CD4-positive, alpha-beta T cell treated with Interleukin-4 for 1 hour (primary cell): ENCODE measurements at places on chromosomes 3 and 15.

- no peak for DNase-seq
Observed at GRCh38 chr3:142319912-142320311, 94.5 kb upstream of the GK5 start.

- DNase-seq, result no peak
Observed at GRCh38 chr3:49198161-49198560, 26.8 kb downstream of the KLHDC8B start.

DNA sequence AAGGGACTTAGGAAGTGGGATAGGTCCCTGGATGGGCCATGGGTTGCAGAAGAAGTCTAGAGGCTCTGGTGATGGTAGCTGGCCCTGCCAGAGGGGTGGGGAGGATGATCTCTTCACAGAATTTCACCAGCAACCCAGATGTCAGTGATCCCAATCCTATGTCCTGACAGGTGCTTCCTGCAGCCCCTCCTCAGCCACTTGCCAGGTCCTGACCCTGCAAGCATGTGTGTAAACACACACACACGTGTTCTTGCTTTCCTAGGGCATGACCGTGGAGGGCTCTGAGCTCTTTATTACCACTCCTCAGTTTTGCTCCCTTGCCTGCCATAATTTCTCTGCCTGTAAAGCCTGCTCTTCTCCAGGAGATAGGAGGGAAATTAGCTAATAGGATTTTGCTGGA, 12.5 kb downstream of the TEX264 start:
- DNase-seq, result no peak

- no peak for DNase-seq
Observed at GRCh38 chr3:123483146-123483545, 34.3 kb upstream of the ADCY5 start.

DNA sequence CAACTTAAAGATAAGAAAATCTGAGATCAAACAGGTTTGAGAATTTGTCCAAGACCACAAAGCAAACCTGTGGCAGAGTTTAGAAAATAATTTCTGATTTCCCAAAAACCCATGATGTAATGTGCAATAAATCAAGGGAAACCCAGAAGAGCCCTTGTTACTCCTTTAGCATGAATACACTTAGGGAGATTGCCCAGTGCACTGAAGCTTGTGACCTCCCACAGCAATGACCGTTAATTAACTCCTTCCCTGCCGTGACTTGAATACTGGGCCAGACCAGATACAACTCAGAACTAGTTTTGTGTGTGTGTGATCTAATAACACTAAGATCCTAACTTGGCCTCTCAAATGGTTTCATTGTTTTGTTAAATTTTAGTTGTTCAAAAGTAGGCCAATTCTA, 2.5 kb downstream of the PRKAR2A start:
- DNase-seq, result no peak

DNA sequence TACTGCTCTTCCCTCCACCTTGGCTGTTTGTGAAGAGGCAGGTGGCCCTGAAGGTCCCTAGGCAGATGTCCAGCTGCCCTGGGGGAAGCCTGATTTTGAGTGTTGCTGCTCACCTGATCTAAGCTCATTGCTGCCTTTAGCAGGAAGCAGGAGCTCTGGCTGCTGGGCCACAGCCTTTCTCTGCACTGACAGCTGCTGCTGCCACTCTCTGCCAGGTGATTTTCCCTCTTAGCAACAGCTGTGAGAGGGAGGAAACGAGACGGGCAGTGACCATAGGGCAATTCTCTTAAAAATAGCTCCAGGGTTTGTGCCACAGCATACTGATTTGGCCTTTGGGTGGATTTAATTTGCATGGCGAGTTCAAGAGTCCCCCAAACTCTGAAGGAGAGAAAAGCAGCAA, 415.8 kb upstream of the SEMA6D start:
- no peak for DNase-seq

DNA sequence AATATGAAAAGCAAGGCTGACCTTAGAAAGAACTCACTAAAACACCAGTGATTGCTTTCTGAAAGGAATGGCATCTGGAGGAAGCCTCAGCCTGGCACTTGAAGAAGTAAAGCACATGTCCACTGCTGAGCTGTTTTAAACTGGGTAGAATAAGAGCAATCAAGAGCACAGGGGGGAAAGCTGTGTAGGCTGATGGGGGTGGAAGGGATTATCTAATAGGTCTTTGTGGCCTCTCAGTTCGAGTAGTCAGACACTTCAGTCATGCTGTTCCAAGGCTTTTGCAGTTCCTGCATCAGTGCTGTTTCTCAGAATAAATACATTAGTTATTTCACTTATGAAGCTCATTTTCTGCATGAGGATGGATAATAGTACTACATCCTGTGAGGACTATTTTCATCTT, 22.6 kb downstream of the CCDC191 start:
- no peak for DNase-seq

- DNase-seq, result no peak
Observed at GRCh38 chr15:58526647-58527192, 94.9 kb downstream of the LIPC start.

DNA sequence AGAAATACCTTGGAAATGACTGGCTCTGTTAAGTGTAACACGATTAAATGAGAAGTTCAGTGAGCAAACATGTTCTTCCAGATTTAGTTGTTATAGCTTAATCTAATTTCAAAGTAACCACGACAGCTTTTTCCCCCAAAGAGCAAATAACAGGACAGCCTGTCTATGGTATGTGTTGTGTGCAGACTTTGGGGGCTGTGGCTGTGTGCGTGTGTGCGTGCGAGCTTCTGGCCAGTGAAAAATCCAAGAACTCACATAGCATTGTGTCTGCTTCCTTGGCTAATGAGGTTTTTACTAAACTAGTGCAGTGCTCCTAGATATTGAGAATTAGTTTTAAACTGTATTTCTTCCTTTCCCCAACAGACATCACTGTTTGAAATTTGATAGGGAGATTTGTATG, 167.1 kb downstream of the CACNA1D start:
- no peak for DNase-seq

DNA sequence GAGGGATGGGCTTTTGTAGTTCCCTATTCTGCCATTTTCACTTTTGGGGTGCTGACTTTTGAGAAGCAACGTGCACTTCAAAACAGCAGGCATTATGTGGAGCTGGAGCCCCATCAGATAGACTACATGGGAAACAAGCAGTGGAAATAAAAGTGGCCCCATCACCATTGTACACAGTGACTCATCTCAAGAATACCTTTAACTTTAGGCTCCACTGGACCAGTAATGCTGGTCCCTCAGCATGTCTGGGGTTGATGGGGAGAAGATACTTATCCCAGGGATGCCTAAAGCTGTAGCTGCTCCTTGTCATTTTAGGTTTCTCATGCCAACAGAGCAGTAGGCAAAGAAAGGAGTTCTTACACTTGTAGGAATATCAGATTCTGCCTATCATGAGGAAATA, 45.0 kb downstream of the LSM3 start:
- no peak for DNase-seq

GRCh38 chr15:45187578-45187893, 230 bp downstream of the SHF start:
- no peak for DNase-seq

DNA sequence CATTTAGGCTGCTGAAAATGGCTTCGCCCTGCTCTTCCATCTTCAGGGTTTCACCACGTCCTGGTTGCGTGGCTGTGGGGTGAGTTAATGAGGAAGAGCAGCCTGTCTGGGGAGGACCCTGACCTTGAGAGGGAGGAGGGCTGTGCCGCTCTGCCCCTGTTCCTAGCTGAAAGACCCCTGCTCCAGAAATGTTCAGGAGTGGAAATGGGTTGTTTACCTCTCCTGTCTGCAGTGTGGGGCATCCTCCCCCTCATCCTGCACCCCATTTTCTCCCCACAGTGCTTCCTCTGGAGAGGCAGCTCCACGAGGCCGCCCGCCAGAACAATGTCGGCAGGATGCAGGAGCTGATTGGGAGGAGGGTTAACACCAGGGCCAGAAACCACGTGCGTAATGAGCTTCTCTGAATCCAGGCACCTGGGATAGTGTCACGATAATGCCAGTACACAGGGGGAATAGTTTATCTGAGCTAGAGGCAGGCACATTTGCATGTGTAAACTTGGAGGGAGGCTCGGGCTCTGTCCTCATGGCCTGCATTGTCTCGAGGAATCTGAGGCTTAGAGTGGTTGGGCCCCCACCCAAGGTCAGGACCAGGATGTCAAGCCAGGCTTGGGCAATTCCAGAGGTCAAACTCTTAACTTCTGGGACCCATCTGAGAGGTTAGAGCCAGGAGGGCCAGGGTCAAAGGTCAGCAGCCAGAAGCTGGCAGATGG, 4.0 kb downstream of the ANKDD1A start:
- DNase-seq, result no peak

DNA sequence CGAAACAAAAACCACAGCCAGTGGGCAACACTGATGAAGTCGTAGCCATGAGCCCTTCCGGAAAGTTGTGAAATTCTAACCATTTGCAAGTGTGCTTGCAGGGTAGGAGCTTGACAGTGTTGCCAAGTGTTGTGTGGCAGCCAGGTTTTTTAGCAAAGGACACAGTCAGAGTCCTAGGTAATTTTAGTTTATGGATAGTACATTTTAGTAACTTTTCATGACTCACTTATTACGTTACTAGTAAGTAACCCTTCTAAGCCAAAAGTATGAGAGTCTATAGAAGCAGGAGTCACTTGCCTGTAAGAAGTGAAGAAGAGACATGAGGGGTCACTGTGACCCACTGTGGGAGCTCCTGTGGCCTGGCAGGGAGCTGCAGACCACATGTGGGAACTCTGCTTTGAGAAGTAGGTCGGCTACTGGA, 54.8 kb upstream of the ADPGK start:
- no peak for DNase-seq

GRCh38 chr3:120470870-120471269, 20.1 kb upstream of the FSTL1 start:
- DNase-seq, result no peak

DNA sequence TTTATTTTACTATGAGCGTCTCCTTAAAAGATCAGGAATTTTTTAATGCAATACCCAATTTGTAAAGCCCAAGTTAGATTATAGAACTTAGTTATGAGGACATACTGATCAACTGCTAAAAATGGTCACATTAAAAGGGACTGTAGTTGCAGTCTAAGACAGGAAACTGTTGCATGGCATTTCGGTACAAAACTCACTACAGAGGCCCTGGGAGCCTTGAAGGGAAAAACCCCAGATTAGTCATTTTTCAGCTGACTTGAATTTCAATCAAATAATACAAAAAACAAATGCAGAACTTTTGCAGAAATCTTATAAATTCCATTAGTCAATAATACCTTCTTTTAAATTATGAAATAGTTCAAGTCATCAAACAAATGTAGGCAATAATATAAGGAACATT, 6.9 kb upstream of the PTX3 start:
- DNase-seq, result no peak

GRCh38 chr15:74891469-74891868, 1.6 kb downstream of the MPI start:
- no peak for DNase-seq

DNA sequence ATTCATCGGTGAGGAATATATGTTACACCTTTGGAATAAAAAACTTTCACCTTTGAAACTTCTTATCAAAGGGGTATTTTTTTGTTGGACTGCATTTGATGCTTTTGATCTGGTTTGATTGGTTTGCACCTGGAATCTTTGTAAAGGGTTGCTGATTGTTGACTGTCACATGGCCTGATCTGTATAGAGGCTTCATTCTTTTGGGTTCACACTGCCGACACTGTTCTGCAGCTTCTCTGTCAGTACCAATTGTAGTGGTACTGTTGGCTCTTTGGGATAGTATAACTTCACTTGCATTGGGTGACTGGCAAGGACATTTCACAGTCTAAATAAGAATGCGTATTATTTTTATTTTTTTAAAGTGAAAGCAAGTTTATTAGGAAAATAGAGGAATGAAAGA, 155.7 kb downstream of the DOCK3 start:
- no peak for DNase-seq

GRCh38 chr3:133461291-133461690, 61.4 kb downstream of the BFSP2 start:
- DNase-seq, result no peak

DNA sequence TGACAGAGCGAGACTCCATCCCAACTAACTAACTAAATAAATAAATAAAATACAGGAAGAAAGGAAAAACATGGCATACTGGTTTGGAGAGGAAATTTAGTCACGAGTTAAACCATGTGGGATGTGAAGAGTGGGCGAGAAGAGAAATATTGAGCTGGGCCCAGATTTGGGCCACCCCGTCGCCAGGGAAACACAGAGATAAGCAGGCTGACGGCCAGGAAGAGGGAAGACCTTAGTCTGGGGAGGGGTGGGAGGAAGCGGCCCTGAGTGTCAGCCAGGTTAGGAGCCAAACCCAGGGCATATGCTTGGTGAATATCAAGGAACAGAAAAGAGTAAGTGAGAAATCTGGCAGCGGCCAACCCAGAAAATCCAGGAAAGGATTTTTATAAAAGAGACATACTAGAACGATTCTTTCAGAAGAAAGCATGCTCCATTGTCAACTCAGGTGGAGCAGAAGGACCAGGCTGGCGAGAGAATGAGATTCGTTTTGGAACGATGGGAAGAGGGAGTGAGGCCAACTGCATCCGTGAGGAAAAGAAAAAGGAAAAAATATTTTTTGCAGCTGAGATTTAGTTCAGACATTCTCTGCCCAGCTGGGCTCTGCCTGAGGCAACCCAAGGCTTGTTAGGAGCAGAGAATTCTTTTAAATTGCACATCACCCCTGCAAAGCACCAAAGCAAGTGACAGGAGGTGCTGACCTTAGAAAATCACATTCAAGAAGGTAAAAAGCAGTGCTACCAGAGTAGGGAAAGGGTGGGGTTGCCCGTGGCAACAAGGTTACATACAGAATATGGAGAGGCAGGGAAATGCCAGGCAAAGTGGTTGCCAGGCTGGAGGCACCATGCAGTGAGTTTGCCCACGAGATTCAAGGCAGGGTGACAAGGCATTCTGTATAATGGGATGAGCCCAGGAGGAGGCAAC, 59.3 kb upstream of the RAD18 start:
- DNase-seq, result no peak

GRCh38 chr15:51060030-51060673, 34.6 kb downstream of the TNFAIP8L3 start:
- DNase-seq, result no peak

- DNase-seq, result peak; percentile 30
Observed at GRCh38 chr3:12663401-12663935, 449 bp downstream of the RAF1 start.

DNA sequence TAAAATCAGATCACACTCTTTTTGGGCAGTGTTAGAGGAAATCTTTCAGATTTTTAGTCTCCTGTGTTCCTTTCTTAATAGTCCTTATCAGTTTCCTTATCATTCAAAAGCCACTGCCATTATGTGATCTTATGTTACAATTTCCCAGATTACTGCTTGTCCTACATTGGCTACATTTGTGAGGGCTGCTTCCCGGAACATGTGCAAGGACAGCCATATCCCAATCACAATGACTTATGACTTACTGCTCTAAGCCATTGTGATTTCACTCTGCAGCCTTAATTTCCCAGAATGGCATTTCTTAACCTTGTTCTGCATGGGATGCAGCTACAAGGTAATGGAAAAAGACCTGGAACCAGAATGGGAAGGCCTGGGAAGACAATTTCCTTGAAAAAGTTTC, 125.1 kb upstream of the PPP2R3A start:
- no peak for DNase-seq
